ENCODE measurements at places on chromosomes 11 and 22.
A peak's percentile ranks its signal among the peaks of the same experiment; 100 is the strongest.

- DNase-seq = peak; percentile 22
These were observed 7.1 kb upstream of the ADORA2A start for GRCh38 chr22:24420072-24420976.

DNA sequence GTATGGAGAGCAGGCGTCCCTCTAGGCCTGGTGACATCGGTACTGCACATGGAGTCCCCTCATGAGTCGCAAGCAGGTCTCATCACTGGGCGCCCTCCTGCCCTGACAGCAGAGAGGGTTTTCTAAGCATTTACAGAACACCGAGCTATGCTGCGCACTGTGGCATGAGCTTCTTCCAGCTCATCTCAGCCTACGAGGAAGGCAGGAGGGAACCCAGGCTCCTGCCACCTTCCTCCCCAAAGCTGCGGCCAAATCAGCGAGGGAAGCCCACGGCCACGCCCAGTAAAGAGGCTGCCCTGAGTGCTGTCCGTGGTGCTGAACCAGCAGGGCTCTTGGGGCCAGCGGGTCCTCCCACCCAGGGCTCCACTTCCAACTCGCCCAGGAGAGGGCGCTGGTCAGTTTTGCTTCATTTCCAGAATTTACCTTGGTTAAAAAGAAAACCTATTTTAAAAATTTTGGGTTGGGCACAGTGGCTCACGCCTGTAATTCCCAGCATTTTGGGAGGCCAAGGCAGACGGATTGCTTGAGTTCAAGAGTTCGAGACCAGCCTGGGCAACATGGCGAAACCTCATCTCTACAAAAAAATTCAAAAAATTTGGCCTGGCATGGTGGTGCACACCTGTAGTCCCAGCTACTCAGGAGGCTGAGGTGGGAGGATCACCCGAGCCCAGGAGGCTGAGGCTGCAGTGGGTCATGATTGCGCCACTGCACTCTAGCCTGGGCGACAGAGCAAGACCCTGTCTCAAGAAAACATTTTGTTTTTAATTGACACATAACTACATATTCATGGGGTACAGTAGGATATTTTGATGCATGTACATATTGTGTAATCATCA lies 34.2 kb downstream of the PHF21B start:
- DNase-seq = no peak

GRCh38 chr22:19350476-19350859 lies 58.9 kb upstream of the CLTCL1 start:
- DNase-seq = no peak

GRCh38 chr11:70490208-70490607 lies 91.9 kb downstream of the CTTN start:
- DNase-seq = no peak

GRCh38 chr11:45489281-45489905 lies 176.0 kb downstream of the CHST1 start:
- DNase-seq = no peak

DNA sequence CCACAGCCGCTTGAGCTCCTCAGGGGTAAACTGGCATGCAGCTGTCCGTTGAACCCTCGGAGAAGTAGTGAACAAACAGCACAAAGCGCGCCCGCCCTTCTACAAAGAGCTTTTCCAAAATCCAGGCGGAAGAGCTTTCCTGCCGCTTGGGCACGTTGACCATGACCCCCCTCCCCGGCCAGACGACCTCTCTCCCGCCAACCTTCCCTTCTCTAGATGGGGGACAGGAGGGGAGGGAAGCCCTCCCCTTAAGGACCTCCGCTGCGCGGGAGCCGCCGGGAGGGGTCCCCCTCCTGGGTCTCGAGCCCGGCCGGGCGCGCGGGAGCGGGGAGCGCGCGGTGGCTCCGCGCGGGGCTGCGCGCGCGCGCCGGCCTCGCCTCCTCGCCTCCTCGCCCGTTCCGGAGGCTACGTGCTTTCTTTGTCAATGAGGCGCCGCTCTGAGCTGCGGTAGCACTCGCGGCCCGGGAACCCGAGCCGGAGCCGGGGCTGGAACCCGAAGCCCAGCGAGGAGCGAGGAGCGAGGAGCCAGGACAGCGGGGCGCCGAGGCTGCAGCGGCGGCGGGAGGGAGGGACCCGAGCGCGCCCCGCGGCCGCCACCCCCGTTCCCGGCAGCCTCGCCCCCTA lies 118.6 kb downstream of the HIPK3 start:
- peak; percentile 3 for DNase-seq

Data from NCI-H2081 (cell line).